ENCODE measurements at places on chromosomes 7 and 10.

GRCh38 chr7:18241543-18242231 lies 214.0 kb upstream of the PRPS1L1 start:
- DNase-seq = no peak

DNA sequence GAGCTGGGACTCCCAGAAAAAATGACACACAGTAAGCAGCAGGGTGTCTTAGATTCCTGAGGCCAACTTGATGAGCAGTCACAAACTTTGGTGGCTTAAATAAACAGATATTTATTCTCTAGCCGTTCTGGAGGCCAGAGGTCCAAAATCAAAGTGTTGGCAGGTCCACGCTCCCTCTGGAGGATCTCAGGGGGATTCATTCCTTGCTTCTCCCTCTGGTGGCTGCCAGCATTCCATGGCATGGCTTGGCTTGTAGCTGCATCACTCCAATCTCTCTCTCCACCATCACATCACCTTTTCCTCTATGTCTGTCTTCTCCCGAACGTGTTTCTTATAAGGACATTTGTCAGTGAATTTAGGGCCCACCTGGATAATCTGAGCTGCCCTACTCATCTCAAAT lies 98.4 kb downstream of the OSBPL3 start:
- DNase-seq = no peak

DNA sequence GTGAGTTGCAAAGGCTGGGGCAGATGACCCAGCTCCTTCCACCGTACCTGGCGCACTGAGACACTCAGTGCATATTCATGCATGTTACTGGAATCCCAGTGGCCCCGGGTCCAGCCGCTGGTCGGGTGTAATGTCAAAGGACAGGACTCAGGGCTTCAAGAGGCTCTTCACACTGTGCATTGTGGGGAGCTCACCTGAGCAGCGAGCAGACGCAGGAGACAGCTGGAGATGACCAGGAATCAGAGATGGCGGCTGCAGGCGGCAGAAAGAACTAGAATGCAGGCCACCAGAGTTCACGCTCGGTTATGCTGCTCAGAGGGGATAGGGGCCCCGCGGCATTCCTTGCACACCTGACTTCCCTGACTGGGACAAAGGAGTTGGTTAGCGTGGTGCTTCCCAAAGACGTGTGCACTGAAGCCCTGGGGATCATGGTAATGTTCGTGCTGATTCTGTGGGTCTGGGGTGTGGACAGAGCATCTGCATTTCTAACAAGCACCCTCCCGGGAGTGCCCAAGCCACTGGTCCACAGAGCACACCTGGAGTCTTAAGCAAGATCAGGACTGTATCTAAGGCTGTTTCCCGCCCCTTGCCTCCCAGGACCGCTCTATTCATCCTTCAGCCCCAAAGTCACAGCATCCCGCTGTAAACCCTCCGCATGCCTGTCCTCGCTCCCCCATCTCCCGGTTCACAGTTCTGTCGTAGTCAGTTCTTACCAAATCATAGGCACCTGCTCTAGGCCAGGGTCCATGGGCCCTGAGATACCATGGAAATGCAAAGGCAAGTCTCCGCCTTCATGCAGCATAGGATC lies 71.0 kb downstream of the MKI67 start:
- peak; percentile 65 for DNase-seq

GRCh38 chr10:95276367-95277200 lies 14.2 kb downstream of the PDLIM1 start:
- no peak for DNase-seq

Data from chondrocyte (in vitro differentiated cells).